ENCODE measurements at places on chromosomes 4 and X.

DNA sequence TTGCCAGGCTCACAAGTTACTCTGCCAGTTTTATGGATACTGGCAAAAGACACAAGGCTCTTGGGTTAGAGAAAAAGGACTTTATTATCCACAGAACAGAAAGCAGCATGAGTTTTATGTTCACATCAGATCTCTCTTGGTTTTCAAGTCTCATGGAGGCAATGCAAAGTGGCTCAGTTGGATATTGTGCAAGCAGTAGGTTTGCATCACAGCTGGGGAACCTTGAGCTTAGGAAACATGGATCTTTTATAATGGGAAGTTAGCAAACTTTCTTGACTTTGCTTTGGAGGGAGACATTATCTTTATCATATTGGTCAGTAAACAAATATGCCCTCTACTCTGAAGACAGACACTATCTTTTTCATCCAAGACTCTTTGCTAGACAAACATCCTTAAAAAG is 109.2 kb upstream of the GRPR start:
- ATAC-seq, result no peak

DNA sequence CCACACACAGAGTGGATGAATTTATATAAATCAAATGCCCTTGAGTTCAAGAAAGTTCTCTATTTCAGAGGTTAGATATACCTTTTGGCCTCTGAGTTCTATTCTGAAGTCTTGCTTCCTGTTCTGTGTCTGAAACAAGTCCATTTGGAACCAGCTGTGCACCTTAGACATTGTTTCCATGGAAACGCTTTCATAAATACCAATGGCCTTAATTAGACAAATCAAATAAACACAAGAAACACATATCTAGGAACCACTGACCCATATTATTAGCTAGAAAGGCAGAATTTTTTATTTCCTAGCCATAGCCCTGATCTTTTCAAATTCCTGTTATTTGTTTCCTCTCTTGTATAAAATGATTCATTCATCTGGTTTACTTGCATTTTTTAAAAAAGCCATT is 8.4 kb upstream of the C4orf54 start:
- ATAC-seq, result no peak

DNA sequence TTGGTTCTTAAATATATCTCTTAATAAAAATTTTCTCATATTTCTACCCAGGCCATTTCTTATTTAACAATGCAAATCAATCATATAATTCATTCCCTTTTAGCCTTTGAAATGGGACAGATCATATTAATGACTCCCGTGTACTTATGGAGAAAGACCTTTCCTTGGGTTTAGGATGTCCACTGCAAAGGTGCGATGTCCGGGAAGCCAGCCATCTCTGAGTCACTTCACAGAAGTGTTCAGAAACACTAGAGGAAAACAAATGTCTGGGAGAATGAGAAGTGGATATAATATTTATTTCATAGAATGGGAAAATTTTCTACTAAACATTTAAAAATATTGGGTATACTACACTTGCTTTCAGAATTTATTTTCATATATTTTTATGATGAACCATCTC is 15.3 kb downstream of the INTU start:
- ATAC-seq, result no peak

DNA sequence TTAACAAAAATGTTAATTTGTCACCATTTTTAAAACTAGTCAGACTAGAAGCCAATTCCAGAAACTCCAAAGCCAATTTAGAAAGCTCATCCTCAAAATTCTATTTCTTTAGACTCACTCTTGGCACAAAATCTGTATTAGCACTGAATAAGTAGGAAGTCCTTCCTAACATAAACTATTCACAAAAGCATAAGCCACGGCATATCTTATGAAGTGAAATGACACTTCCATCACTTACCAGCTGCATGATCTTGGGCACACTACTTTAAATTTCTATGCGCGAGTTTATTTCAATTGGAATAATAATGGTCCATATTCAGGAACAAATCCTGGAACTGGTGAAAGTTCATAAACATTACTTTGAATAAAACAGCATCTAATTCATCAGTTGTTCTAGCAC is 1544.0 kb downstream of the TECRL start:
- ATAC-seq, result no peak

DNA sequence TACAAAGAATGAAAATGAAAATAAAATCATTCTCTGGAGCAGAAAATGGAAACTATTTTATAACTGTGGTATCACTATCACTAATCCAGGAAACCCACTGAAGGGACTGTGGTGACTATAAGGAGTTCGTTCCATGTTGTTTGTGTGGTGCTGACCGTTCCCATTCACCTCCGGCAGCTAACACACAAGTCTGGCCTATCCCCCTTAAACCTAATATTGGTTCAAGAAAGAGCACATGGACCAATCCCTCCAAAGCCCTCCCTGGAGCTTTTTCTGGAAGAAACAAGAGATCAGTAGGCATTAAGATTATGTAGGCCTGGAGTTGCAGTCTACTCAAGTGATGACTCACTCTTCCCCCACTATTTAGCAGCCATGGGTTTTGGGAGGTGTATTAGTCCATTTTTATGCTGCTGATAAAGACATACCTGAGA is 25.9 kb upstream of the FAM241A start:
- peak; percentile 59 for ATAC-seq
